WERI-Rb-1 (cell line): ENCODE measurements at places on chromosomes 5 and 9.

DNA sequence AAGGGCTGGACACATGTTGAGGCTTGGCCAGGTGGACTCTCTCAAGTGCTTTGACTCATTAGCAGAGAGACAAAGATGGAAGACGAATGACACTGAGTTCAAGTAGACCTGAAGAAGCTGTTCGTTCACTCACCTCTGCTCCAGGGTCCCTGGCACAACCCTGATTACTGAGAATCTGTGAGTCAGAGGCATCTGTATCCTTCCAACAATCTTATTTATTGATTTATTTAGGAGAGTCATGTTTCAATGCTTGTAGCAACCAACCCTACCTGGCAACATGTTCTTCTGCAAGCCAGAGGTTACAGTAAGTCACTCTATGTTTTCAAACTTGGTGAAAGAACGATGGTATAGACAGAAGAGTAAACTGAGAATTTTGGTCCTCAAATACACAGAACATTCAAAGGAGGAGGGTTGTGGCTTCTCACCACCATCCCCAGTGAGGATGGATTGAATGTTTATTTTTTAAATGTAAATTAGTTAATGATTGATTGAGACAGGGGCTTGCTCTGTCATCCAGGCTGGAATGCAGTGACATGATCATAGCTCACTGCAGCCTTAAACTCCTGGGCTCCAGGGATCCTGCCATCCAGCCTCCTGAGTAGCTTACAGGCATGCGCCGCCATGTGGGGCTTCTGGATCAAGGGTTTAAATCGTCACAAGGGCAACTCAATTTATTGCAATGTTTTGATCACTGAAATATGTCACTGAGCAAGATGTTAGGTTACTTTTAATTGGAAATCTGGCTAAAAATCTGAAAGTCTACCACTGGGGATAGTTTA, 55.7 kb upstream of the CARTPT start:
- no peak for DNase-seq

DNA sequence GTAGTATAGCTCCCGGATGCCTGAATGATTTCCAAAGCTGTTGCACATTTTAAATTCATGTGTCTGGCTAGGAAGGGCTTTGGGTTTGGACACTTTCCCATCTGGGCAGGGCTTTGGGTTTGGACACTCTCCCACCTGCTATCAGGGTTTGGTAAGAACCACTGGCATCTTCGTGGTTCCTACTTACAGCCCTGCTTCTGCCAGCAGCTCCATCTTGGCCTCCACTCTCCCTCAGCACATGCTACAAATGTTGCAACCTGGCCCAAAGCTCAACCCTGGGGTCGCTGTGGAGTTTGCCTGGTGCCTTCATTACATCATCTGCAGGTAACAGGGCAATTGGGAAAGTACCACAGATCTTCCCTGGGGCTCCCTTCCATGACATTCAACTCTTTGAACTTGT, 3.5 kb downstream of the TMCO6 start:
- DNase-seq: no peak

GRCh38 chr5:110963495-110963894, 108.0 kb upstream of the TSLP start:
- DNase-seq: no peak

DNA sequence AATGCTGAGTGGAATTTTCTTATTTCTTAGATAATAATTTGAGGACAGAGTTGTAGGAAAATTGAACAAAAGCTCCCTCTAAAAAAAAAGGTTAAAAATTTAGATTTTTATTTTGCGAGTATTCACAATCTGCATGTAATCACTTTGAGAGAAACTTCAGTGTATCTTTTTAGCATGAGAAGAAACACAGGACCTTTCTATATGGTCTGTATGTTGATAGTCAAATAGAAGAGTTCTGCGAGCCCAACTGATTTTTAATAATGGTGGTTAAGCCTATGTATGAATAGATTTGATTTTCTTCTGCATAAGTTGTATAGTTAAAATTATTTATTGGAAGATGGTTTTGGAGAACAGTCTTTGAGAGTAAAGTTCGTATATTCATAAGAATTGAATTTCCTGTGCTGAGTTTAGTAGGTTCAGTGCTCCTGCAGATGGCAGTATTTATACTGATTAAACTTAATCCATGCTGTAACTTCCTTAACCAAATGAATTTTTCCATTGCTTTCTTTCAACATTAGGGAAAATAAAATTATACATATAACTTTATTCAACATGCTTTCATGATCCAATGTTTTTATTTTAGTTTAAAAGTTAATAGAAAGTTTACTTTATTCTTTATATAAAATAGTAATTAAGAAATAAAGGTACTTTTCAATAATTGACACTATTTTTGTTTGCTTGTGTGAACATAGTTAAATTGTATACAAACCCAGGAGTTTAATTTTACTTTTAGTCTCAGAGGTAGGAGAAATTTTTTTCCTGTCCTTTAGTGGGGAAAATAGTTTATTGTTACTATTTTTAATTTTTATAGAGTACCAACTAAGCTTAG, 19.6 kb downstream of the TCERG1 start:
- no peak for DNase-seq

GRCh38 chr9:88923092-88923491, 68.2 kb upstream of the S1PR3 start:
- no peak for DNase-seq
